ENCODE measurements at places on chromosomes 13 and 19.
A peak's percentile ranks its signal among the peaks of the same experiment; 100 is the strongest.

DNA sequence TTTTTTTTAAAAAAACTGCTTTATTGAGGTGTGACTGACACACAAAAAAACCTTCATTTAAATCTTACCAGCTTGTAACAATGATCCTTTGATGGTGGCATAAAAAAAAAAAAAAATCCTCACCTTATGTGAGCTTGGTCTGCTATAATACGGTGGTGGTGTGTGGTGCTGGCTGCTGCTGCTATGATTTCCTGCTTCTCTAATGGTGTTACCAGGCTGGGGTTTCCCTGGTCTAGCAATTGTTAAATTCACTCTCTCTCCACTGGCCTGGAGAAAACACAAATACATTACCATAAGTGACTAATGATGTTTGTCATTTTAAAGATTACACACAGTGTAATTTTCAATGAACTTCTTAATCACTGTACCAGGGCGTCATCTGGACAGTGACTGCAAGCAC lies 60.6 kb downstream of the LNX2 start:
- no peak for DNase-seq

GRCh38 chr13:27663947-27664346 lies 42.3 kb downstream of the POLR1D start:
- no peak for DNase-seq

GRCh38 chr19:40223135-40223822 lies 3.2 kb downstream of the CCNP start:
- no peak for DNase-seq

- no peak for DNase-seq
Observed at GRCh38 chr19:5184930-5185329, 155.7 kb downstream of the PTPRS start.

- DNase-seq, result no peak
Observed at GRCh38 chr13:21980049-21980448, 309.2 kb downstream of the FGF9 start.

- DNase-seq, result no peak
Observed at GRCh38 chr19:30552593-30552992, 180.4 kb downstream of the ZNF536 start.

GRCh38 chr13:73676550-73677047 lies 457.6 kb downstream of the KLF12 start:
- no peak for DNase-seq

DNA sequence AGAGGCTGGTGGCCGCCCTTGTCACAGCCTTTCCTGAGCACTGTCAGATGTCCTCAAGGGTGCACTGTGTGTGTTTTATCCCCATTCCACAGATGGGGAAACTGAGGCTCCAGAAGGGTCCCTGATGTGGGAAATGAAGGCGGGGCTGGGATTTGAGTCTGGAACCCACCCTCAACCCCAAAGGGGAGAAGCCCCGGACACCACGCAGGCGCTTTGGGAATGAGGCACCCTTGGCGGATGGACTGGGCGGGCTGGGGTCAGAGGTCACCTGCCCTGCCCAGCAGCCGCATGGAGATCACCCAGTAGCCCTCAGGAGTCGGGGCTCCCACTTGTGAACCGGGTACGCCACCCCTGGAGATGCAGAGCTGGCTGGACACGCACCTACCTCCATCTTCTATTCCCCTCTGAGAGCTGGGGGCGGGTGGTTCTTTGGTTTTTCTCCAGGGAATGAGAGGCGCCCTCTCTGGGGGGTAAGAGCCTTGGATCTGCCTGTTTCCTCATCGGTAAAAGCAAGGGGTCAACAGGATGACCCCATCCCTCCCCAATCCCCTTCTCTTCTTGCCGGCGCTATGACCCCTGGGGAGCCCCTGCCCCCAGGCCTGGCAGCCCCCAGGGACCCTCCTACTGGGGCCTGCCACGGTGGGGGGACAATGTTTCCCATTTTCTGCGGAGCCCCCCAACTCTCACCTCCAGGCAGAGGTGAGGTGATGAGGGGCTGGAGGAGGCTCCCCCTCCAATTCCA lies 8.3 kb upstream of the ONECUT3 start:
- DNase-seq, result no peak

DNA sequence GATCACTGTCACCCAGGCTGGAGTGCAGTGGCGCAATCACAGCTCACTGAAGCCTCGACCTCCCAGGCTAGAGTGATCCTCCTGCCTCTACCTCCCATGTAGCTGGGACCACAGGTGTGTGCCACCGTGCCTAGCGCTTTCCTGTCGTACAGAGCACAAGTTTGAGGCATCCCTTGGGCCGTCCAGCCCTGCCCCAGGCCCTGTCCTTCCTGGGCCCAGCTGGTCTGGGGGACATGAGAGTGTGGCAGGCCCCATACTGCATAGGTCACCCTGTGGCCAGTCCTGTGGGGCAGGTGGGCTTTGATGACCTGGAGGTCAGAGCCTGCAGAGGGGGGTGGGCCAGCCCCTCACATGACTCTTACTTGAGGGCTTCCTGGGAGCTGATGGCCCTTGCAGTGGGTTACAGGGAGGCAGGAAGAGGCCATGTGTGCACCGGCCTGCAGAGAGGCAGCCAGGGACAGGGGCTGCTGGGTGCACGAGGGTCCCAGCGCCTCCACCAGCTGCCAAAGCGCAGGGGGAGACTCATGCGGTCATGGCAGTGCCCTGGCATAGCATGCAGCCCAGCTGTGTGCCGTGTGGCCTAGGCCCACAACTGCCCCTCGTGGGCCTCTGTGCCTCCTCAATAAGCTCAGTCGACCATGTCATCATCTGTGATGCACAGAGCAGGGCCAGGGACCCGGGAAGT lies 61.4 kb downstream of the KDM4B start:
- no peak for DNase-seq

DNA sequence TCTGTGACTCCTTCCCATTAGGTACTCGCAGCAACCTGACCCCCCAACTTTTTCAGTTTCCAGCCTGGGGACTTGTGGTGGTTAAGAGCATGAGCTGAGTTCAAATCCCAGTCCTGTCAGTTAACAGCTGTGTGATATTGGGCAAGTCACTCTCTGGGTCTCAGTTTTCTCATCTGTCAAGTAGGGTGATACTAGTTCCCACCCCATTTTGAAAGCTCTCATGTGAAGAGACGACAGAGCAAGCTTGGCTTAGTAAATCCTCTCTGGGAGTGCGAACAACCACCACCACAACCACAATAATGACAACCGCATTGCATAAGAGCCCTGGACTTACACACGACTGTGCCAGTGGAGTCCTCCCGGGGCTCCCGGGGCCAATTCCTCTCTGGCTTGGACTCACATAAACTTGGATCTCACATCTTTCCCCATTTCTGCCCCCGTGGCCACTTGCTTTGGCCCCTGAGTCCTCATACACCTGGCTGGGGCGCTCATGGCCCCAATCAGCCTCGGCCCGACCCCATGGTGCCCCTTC lies 454 bp downstream of the BLVRB start:
- DNase-seq, result peak; percentile 76

DNA sequence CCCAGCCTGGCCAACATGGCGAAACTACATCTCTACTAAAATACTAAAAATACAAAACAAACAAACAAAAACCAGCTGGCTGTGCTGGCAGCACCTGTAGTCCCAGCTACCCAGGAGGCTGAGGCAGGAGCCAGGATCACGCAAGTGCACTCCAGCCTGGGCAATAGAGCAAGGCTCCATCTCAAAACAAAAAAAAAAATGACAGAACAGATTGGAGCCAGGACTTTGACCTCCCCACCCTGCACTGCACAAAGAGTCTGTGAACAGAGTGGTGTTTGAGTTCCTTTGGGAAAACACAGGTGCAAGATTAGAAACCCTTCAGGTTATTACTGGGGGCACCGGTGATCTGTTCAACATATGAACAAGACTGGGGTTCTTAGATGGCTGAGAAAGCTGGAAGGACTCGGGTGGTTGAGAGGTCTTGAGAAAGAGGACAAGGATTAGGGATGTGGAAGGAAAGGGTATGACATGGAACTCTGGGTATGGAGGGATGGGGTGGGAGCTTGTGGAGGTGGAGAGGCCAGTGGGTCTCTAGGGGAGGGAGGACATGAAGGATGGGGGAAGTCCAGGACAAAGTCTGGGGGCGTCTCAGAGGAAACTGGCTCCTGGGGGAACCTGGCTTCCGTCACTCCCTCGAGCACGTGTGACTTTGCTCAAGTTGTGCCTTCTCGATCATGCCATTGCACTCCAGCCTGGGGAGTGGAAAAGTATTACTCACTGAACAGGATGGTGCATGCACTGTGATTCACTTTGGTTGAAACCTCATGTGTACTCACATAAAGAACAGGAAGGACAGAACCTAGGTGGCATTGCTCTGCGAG lies 25.9 kb downstream of the RCN3 start:
- DNase-seq, result peak; percentile 83

DNA sequence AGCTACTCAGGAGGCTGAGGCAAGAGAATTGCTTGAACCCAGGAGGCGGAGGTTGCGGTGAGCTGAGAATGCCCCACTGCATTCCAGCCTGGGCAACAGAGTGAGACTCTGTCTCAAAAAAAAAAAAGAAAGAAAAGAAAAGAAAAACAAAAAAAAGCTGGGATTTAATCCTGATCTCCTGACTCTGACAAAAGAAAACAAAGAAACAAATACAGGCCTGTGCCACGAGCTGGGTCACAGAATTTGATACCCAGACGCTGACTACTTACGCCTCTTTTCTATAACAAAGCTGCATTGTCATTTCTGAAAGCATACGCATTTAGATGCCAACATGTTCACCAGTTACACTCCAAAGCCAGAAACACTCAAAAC lies 18.2 kb upstream of the GTF2F2 start:
- DNase-seq, result no peak

- no peak for DNase-seq
Observed at GRCh38 chr13:34617473-34618083, 324.5 kb upstream of the NBEA start.

DNA sequence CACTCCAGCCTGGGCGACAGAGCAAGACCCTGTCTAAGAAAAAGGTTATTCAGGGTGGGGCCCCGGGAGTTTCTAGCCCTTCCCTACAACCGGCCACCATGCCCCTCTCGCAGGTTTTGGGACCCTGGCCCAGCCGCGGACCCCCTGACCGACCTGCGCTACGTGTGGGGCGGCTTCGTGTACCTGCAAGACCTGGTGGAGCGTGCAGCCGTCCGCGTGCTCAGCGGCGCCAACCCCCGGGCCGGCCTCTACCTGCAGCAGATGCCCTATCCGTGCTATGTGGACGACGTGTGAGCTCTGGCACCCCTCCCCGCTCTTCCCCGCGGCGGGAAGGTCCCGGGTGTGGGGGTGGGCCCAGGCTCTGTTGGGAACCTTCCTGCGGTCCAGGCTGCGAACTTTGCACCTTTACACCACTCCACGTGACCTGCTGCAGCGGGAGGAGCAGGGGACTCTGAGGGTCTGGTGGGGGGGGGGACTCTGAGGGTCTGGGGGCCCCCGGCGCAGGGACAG lies 6.3 kb downstream of the ABCA7 start:
- DNase-seq, result no peak

- DNase-seq, result no peak
Observed at GRCh38 chr13:49908637-49909036, 27.5 kb downstream of the SPRYD7 start.

DNA sequence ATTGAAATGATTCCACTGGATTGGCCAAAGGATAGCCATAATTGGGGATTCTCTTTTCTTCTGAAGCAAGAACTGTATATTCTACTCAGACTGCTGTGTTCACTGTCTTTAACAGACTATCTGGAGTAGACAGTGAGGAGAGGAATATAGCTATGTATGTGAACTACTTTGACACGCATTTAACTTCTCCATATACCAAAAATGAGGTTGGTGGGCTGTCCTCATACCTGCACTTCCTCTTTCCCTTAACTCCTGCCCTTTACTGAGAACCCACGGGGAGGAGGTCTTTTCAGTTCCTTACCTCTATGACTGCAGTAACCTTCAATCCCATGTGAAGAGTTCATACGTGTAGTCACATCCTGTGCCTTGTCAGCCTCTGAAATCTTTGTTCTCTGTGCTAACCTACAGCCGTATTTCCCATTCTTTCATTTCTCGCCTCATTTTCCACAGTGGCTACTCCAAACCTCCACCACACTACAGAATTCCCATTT lies 305.8 kb downstream of the MTUS2 start:
- peak; percentile 37 for DNase-seq

DNA sequence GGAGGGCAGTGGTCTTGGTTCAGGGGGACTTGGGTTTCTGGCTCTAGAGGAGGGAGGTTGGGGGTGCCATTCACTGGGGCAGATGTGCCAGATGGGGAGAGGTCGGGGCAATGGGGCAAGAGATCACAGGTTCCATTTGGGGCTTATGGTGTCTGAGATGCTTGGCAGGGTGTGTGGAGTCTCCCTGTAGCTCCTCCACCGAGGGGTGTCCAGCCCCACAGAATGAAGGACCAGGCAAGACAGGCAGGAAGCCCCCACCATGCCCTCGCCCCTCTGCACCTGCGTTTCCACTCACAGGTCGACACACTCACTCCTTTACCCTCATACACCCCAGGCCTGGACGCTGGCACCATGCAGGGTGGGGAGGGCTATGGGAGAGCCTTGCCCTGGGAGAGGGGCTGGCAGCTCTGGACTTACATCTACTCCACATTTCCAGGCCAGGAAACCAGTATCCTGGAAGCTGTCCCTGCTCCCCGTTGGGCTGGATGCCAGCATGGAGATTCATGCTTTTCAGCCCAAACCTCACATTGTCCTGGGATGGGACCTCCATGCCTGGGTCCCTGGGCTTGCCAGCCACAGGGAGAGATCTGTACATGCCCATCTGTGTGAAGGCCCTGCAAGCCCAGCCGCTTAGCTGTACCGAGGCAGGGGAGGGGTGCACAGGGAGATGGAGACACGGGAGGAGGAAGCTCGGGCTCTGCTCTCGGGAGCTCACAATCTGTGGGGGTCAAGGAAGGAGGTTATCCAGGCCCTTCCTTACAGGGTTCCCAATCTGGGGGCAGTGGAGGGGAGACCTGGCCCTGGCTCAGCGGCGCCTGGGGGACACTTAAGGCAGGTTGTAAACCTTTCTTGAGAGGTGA lies 77.1 kb downstream of the CHST8 start:
- no peak for DNase-seq

- no peak for DNase-seq
Observed at GRCh38 chr13:86918682-86919081, 752.5 kb upstream of the SLITRK5 start.

- peak; percentile 2 for DNase-seq
Observed at GRCh38 chr13:29165840-29166239, 345.7 kb downstream of the MTUS2 start.

DNA sequence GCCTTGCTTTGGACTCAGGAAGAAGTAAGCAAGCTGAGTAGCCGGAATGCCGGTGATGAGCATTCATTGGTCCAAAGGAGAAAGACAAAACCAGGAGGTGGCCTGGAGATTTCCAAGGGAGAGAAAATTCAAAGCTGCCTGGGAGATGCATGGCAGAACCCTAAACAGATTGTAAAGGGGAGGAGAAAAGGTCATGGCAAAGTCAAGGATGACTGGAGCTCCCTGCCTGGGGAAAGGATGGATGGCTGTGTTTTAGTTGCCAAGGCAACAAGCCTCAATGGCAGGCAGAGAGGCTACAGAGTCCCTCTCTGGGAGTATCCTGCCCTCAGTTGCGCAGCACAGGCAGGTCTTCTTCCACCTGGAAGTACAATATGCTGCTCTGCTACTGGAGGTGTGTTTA lies 134.0 kb downstream of the ENOX1 start:
- no peak for DNase-seq
